ENCODE measurements at places on chromosomes 6 and 20.

- no peak for DNase-seq
Measured at GRCh38 chr6:55567558-55567957, 11.4 kb downstream of the HMGCLL1 start.

- DNase-seq: no peak
Measured at GRCh38 chr6:22003287-22003686, 293.5 kb downstream of the PRL start.

DNA sequence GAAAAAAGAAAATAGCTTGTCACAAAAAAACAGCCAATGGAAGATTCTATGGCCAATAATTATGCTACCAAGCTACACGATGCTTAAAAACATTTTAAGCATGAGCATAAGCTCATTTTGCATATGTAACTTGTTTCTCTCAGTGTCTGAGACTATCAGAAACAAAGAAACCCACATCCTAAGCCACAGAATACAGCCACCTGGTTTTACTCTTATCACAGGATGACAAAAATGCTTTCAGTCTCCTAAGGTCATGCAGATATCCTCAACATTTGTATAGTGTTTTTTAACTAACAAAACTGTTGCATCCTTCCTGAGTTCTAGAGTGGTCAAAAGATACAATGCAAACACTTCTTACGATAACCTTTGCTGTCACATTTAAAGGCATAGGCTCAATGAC lies 172.1 kb upstream of the RUNX2 start:
- DNase-seq: no peak

GRCh38 chr6:636488-636887 lies 20.4 kb downstream of the HUS1B start:
- no peak for DNase-seq

- no peak for DNase-seq
Measured at GRCh38 chr6:6795393-6795792, 206.9 kb downstream of the LY86 start.

DNA sequence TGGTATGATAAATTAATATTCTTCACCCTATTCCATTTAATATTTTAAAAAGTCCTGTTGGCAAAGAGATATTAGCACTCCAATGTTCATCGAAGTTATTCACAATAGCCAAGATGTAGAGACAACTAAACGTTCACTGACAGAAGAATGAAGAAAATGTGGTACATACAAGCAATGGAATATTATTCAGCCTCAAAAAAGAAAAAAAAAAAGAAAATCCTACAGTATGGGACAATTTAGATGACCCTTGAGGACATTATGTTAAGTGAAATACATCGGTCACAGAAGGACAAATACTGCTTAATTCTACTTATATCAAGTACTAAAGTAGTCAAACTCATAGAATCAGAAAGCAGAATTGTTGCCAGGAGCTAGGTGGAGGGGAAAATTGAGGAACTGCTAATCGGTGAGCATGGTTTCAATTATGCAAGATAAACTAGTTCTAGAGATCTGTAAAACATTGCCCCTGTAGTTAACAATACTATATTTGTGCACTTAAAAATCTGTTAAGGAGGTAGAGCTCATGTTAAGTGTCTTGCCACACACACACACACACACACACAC lies 4.7 kb downstream of the GCLC start:
- no peak for DNase-seq

DNA sequence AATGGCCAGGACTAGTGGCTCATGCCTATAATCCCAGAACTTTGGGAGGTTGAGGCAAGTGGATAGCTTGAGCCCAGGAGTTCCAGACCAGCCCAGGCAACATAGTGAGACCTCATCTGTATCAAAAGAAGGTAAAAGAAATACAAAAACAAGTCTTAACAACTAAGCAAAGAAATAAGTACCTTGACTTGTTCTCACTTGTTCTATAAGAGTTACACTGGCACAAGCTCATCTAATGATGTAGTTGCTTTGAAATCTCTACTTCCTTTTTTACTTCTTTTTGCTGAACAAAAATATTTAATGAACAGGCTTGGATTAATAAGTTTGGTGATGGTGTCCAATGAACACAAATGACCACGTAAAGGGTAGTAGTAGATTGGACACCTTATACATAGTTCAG lies 72.2 kb downstream of the SGK1 start:
- DNase-seq: no peak

DNA sequence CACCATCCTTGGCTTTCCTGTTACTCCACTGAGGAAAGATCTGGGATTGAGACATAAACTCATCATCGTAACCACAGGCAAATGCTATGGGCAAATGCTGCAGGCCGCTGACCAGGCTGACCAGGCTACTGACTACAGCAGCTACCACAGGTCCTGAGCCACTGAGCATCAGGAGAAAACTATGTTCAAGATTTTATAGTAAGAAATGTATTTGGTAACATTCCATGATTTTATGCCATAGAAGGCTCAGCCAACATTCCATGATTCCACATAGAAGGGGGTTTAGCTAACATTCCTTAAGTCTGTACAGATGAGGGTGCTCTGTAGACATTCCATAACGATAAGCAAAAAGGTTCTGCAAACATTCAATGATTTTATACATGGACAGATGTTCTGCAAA lies 16.1 kb upstream of the B4GALT5 start:
- no peak for DNase-seq

Measured in pons (tissue), 1 donor.